ENCODE measurements at places on chromosomes 7 and 10. TPM values are rescaled to one million over a fixed set of nuclear protein-coding genes. Genes with fewer than 3 reads are reported as not detected.

The PON1 gene
- 0.12 TPM for polyA plus RNA-seq

The CLDN15 gene
- polyA plus RNA-seq: 6.1 TPM

The CRYGN gene
- polyA plus RNA-seq: not detected

The RET gene
- 0.65 TPM for polyA plus RNA-seq

The LRRN3 gene
- 1.7 TPM for polyA plus RNA-seq

The NKX1-2 gene
- not detected for polyA plus RNA-seq

The DOCK4 gene
- polyA plus RNA-seq: 9.7 TPM

The GIMAP8 gene
- polyA plus RNA-seq: 3.6 TPM

The C10orf90 gene
- polyA plus RNA-seq: not detected

The A1CF gene
- polyA plus RNA-seq: 2.3 TPM

The LRRC18 gene
- not detected for polyA plus RNA-seq

The PRSS1 gene
- polyA plus RNA-seq: 17.3 TPM

The MYO1G gene
- polyA plus RNA-seq: 1.8 TPM

The GPRIN2 gene
- polyA plus RNA-seq: 2.3 TPM

The GBX1 gene
- not detected for polyA plus RNA-seq

The GAD2 gene
- 5.9 TPM for polyA plus RNA-seq

The HMX3 gene
- polyA plus RNA-seq: 0.67 TPM

The CALML5 gene
- not detected for polyA plus RNA-seq

The TUBAL3 gene
- 0.04 TPM for polyA plus RNA-seq

The SPDYE2B gene
- not detected for polyA plus RNA-seq

The DKK1 gene
- polyA plus RNA-seq: 0.99 TPM

The RNF148 gene
- 0.10 TPM for polyA plus RNA-seq

The HTR5A gene
- not detected for polyA plus RNA-seq

The CCL24 gene
- polyA plus RNA-seq: 0.20 TPM

The GNAI1 gene
- 6.1 TPM for polyA plus RNA-seq

The MLXIPL gene
- 258 TPM for polyA plus RNA-seq

The HMX2 gene
- polyA plus RNA-seq: 0.03 TPM

The ACSL5 gene
- polyA plus RNA-seq: 36.5 TPM

The DGKI gene
- 0.22 TPM for polyA plus RNA-seq

The UCMA gene
- polyA plus RNA-seq: not detected

The PTPN20 gene
- 0.34 TPM for polyA plus RNA-seq

The CLIP2 gene
- 9.4 TPM for polyA plus RNA-seq

The DLX6 gene
- polyA plus RNA-seq: not detected

The ANKRD22 gene
- polyA plus RNA-seq: 1.0 TPM

The NPY4R2 gene
- polyA plus RNA-seq: not detected

The TACC2 gene
- polyA plus RNA-seq: 19.5 TPM

The PI4K2A gene
- 9.7 TPM for polyA plus RNA-seq

The NRF1 gene
- polyA plus RNA-seq: 7.2 TPM

The LIPN gene
- polyA plus RNA-seq: 0.49 TPM

Measured in adipose tissue (tissue), 3 donors.